ENCODE measurements at places on chromosomes 12 and 14.
A peak's percentile ranks its signal among the peaks of the same experiment; 100 is the strongest.

- no peak for DNase-seq
Observed at GRCh38 chr14:88003425-88003824, 1.5 kb upstream of the GPR65 start.

- DNase-seq = no peak
Observed at GRCh38 chr12:121489874-121490273, 90.0 kb downstream of the RNF34 start.

GRCh38 chr12:122843455-122843854 is 8.2 kb downstream of the HIP1R start:
- DNase-seq = no peak

- DNase-seq = no peak
Observed at GRCh38 chr12:119208626-119209061, 29.9 kb downstream of the HSPB8 start.

DNA sequence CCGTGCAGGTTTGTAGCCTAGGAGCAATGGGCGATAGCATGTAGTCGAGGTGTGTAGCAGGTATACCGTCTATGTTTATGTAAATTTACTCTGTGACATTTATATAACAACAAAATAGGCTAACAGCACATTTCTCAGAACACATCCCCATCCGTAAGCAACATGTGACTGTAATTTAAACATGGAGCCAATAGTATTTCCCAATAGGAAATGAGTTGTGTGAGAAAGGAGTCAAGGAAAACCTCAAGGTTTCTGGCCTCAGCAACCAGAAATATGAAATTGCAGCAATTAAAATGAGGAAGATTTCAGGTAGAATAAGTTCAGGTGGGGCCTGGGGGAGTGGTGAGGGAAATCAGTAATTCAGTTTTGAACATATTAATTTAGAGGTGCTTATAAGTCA is 136.0 kb downstream of the MSRB3 start:
- DNase-seq = no peak

GRCh38 chr14:54435500-54435981 is 5.6 kb downstream of the CNIH1 start:
- peak; percentile 45 for DNase-seq

DNA sequence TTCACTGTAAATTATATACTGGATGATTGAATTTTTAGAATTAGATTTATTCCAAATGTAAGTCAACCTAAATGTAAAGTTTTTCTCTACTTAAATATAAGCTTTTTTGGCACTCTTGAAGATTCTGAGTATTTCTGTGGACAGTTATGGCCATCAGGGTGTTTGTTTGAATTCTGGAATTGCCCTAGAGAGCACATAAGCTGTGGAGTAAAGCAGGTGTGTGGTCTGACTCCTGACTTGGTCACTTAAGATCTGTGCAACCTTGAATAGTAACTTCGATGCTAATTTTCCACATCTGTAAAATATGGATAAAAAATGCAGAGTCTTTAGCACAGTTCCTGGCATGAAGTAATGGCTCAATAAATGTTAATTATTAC is 64.4 kb downstream of the FUT8 start:
- DNase-seq = no peak

GRCh38 chr12:112822056-112822455 is 30.5 kb downstream of the RPH3A start:
- no peak for DNase-seq

- DNase-seq = no peak
Observed at GRCh38 chr14:23433457-23433856, 2.0 kb downstream of the MYH7 start.

DNA sequence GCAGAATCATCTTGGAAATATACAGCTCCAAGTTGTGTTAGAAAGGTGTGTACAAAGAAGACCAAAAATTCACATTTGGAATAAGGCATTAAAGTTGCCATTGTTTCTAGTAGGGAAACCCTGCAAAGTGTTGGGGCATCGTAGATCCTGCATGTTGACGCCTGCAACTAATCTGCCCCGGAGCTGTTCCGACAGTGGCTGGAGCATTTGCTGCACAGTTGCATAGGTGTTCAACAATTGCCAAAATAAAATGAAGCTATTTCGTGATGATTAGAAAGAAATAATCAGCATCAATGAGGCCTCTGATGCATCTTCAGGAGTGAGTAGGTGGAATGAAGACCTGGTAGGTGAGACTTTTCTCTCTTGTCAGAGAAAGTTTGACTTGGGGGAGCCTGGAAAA is 47.3 kb downstream of the DAD1 start:
- no peak for DNase-seq

- DNase-seq = no peak
Observed at GRCh38 chr14:28757786-28758185, 8.8 kb upstream of the FOXG1 start.

- DNase-seq = no peak
Observed at GRCh38 chr14:95264271-95264973, 55.3 kb downstream of the CLMN start.

DNA sequence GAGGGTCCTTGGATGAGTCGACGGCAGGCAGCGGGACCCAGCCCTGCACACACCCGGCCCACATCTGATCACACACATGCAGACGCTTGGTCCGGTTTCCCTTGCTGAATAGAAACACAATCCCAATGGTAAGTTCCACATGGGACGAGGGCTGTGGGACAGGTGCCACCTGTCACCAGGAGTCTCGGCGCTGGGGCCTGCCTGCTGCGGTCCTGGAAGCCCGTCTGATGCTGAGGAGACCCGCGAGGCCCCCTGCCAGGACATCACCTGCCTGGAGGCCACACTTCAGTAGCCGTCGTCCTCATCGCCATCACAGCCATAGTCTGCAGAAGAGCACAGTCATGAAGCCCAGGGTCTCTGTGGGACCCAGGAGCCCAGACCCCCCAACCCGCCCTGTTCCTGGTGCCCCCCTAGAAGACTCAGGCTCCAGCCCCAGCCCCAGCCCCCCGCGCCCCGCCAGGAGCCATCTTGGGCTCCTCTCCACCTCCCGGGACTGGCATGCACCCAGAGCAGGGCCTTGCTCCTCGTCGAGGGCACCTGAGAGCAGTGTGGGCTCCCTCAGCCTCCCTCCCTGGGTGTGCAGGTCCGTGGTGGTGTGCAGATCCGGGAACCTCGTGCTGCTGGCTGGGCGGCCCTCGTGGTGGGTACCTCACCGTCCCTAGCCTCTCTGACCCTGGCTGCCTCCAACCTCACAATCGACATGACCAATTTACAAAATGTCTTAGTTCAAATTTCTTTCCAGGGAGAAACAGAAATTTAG is 29.3 kb upstream of the NUDT14 start:
- no peak for DNase-seq

DNA sequence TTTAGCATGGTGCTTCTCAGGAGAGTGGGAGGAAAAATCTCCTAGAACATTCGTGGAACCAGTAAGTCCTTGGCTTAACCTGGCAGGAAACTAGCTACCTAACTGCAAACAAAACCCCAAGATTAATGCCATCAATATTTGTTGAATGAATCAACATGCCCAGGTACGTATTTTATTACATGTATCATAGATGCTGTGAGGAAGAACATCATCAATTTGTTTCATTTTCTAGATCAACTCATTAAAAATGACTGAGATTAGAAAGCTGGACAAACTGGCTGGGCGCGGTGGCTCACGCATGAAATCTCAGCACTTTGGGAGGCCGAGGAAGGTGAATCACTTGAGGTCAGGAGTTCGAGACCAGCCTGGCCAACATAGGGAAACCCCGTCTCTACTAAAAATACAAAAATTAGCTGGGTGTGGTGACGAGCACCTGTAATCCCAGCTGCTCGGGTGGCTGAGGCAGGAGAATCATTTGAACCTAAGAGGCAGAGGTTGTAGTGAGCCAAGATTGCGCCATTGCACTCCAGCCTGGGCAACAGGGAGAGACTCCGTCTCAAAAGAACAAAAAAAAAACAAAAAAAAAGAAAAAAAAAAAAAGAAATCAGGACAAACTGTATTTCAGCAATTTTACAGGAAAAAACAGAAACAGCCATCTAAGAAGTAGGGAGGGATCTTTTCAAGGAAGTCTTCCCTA is 88.7 kb downstream of the NTN4 start:
- no peak for DNase-seq

DNA sequence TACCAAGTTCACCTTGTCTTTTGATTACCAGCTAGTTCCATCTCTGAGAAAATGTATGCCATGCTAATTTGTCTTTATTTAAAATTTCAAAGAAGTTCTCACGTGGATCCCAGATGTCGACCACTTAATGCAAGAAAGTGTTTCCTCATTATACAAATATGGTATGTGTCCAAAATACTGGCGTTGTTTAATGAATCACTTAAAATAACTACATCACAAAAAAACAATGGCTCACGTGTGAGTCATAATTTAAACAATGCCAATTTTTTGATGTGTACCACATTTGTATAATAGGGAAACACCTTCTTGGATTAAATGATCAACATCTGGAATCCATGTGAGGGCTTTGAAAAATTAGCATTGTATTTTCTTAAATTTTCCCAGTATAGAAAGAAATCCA is 40.8 kb downstream of the DBX2 start:
- peak; percentile 21 for DNase-seq

DNA sequence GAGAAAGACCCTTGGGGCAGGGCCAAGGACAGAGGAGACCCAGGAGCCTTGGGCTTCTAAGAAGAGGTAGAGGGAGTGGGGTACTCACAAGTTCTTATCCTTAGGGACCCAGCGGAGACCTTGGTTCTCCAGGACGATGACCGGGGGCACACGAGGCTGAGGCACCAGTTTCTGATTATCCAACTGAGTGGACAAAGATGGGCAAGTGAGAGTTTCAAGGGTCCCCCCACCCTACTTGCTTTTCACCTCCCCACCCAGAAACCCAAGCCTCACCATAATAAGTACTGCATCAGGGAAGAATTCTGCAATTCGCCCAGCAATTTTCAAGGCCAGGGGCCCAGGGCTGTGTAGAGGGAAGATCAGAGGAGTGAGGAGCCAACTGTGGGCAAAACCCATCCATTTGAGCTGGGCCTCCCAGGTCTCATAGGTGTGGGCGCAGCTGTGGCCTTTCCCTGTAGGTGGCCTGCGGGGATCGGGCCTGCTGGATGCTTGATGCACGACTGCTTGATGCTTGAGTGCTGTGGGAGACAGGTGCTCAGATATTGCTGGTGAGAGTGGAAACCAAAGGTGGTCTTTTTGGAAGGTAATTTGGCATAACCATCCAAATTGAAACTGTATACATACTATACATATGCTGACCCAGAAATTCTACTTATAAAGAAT is 2.0 kb downstream of the EMC9 start:
- no peak for DNase-seq
